Stimulated activated CD8-positive, alpha-beta memory T cell treated with anti-CD3 and anti-CD28 coated beads, Interleukin-7, amount 100 ng/mL, for 1 hour (primary cell): ENCODE measurements at places on chromosomes 7 and 10.

DNA sequence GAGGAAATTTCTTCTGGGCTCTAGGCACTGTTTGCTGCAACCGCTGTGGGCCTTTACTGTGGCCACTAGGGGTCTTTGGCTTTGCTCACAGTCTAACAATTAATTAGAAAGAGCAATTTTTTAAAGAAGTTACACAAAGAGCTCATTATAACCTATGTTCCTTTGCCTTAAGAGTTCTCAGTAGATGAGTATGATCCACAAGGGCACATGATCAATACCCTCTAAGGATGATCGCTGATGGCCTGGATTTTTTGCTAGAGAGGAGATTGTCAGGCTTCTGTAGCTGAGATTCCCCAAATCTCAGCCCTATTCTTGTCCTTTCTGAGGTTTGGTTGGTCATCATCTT is 80.8 kb upstream of the RHOBTB1 start:
- no peak for DNase-seq

DNA sequence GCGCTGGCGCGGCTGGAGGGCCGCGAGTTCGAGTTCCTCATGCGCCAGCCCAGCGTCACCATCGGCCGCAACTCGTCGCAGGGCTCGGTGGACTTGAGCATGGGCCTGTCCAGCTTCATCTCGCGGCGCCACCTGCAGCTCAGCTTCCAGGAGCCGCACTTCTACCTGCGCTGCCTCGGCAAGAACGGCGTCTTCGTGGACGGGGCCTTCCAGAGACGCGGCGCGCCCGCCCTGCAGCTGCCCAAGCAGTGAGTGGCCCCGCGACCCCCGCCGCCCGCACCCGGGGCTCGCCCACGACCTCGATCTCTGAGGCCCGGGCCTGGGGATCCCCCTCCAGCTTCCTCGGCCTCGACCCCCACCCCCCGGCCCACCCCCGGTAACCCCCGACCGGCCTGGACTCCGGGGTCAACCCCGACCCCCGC is 537 bp downstream of the FOXK1 start:
- DNase-seq = no peak

DNA sequence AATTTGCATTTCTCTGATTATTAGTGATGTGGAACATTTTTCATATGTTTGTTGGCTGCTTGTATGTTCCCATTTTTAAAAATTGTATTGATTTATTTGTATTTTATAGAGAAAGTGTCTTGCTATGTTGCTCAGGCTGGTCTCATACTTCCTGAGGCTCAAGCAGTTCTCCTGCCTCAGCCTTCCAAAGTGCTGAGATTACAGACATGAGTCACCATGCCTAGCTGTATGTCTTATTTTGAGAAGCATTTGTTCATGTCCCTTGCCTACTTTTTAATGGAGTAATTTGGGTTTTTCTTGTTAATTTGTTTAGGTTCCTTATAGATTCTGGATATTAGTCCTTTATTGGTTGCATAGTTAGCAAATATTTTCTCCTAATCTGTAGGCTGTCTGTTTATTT is 214.2 kb upstream of the KAT6B start:
- no peak for DNase-seq

- DNase-seq = no peak
These were observed 47.5 kb downstream of the BRAF start for GRCh38 chr7:140877249-140877524.

- DNase-seq = no peak
These were observed 127.1 kb downstream of the CREB5 start for GRCh38 chr7:28539289-28539981.

- DNase-seq = no peak
These were observed 13.8 kb upstream of the C10orf67 start for GRCh38 chr10:23358357-23358756.

DNA sequence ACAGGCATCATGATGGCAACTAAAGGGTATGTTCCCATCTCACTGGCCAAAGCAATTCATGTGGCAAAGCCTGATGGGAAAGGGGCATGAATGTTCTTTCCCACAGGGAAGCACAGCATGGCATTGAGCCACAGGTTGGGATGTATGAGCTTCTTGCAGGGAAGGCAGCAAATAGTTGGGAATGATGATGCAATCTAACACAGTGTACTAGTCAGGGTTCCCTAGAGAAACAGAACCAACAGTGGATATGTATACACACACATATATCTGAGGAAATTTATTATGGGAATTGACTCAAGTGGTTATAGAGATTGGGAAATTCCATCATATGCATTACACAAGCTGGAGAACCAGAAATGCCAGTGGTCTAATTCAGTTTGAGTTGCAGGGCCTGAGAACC is 253.6 kb upstream of the NPVF start:
- DNase-seq = no peak

DNA sequence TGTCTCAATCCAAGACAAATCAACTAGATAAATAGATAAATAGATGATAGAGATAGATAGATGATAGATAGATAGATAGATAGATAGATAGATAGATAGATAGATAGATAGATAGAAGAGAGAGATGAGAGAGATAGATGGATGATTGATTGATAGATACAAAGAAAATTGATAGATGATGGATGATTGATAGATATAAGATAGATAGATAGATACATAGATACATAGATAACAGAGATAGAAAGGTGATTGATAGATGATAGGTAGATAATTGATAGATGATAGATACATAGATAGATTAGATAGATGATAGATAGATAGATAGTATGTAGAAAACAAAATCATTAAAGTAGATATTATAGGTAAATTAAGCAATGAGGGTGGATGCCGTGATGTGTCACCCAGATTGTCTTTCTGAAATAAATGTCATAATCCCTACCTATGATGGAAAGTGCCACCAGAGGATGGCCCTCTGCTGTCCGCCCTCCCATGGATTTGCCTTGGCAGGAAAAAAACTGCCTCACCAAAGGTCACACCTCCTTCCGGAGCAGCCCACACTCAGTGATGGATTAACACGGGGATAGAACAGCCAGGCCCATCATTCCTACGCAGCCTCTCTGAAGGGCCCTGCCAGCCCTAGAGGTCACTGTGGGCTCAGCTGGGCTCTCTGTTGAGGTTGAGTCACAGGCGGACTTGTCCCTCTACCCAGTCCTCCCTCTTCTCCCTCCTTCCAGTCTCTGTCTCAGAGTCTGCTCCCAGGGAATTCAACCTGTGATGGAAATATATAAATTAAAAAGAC is 50.8 kb downstream of the KCNH2 start:
- DNase-seq = no peak

DNA sequence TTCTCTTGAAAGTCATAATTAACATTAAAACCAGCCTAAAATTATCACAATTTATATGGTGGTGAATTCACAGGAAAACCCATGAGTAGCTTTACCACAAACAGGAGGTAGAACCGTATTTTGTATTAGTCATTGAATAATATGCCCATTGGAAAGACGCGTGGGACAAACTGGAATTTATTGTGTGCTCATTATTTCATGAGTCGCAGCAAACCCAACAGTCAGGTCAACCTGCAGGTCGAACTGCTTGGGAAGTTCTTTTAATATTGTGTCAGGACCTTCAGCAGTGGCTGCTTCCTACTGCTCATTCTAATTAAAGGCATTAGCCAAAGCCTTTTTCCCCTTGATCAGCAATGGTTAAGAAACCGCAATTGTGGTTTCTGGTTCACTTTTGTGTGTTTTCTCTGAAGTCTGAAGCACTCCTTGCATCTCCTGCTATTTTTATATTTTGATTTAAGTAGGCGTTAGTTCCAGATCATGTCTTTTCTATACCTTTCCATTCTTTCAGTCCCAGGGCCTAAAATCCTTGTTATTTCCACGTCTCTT is 100.1 kb downstream of the RAB11FIP2 start:
- DNase-seq = no peak

- DNase-seq = no peak
These were observed 66.1 kb downstream of the MCMBP start for GRCh38 chr10:119806334-119807130.

DNA sequence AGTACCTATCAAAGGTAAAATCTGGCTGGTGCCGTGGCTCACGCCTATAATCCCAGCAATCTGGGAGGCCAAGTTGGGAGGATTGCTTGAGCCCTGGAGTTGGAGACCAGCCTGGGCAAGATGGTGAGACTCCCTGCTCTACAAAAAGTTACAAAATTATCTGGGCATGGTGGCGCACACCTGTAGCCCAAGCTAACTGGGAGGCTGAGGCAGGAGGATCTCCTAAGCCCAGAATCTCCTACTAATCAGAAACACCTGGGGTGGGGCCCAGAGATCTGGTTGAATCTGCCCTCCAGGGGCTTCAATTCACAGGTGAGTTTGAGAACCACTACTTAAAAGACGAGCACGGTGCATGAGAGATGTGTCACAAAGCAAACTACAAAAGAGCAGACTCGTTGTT is 2.4 kb downstream of the PLA2G12B start:
- no peak for DNase-seq

DNA sequence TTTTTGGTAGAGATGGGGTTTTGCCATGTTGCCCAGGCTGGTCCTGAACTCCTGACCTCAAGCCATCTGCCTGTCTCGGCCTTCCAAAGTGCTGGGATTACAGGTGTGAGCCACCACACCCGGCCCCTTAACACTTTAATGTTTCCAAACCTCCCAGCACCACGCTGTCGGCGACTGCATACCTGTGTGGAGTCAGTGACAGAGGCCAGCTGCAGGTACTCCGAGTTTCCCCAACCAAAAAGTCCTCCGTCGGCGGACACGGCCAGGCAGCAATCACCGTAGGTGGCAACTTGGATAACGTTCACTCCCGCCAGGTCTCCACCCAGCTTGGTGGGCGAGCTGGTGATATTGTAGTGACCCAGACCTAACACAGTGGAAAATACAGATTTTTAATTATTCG is 15.2 kb downstream of the RCC1L start:
- DNase-seq = no peak

GRCh38 chr10:14510346-14510745 is 179.6 kb upstream of the FRMD4A start:
- no peak for DNase-seq

DNA sequence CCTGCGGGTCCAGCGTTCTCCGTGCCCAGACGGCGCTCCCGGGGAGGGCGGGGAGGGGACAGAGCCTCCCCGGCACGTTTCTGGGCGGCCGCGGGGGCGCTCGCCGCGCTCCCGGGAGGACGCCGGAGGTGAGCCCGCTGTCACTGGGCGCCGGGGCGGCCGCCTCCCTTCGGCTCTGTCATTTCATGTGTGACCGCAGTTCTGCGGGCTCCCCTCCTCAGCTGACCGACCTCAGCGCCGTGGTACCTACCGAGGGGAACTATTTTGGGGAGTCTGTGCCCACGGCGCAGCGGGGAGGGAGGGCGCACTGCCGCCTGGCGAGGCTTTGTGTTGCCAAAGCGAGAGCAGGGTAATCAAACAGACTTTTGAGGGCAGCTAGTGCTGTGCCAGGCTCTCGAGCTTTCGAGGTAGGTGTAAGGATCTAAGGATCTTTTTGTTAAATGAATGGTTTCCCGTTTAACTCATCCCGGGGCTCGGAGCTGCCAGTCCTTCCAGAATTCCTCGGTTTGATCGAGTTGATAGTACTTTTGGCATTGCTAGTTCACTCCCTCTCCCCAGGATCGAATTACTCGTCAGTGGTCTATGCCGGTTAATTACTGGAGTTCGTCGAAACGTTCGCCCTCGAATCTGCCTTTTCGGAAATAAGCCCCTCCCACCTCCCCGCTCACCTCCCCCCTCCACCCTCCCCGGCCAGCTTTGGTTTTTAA is 1.9 kb downstream of the ARID5B start:
- DNase-seq = peak; percentile 37

GRCh38 chr7:47670729-47671128 is 88.8 kb upstream of the TNS3 start:
- no peak for DNase-seq

DNA sequence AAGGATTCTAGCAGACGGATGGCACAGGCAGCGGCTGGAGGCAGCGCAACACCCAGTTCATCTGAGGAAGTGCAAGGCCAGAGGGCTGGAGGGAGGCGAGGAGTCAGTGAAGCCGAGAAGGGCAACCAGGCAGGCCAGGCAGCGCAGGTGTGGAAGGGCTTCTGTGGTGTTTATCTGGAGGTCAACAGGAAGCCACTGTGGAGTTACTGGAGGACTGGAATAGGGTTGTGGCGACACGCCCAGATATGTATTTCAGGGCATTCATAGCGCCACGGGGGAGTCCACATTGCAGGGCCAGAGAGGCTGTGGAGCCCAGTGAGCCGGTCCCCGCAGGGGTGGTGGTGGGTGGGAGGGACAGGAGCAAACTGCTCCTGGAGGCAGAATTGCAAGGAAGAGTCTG is 150.6 kb downstream of the CDH23 start:
- no peak for DNase-seq

DNA sequence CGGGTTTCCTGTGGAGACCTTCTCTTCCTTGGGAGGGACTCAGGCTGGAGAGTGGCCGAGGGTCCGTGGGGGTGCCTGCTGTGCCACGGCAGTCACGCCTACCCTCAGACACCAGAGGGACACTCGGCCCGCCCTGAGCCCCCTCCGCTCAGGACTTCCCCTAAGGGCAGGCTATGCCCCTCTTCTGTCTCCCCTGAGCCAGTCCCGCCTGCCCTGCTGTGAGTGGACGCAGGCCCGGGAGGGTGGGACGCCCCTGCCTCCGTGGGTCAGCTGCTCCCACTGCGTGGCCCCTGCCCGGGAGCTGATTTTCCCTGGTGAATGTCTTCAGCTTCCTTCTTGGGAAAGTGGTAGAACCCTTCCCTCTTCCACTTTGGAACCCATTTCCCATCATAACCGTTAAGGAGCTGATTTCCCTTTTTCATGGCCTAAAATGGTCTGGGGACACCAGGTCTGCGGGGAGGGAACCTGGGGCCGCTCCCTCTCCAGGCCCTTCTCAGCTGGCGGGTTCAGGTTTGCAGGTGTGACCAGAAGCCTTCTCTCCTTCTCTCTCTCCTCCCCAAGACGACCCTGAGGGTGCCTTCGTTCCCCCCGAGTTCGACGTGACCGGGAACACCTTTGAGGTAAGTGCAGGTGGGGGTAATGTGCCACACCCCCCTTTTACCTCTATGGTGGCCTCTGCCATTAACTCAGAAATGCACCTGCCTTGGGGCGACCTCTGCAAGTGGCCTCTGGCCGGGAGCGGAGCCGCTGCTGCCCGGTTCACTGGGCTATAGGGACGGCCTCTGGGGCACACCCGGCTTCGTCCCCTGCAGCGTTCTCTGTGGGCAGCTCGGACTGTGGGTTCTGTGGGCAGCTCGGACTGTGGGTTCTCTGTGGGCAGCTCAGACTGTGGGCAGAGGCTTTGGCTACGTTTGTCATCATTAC is 7.9 kb downstream of the KNDC1 start:
- DNase-seq = no peak

- no peak for DNase-seq
These were observed 86.8 kb downstream of the CPEB3 start for GRCh38 chr10:92203919-92204623.

DNA sequence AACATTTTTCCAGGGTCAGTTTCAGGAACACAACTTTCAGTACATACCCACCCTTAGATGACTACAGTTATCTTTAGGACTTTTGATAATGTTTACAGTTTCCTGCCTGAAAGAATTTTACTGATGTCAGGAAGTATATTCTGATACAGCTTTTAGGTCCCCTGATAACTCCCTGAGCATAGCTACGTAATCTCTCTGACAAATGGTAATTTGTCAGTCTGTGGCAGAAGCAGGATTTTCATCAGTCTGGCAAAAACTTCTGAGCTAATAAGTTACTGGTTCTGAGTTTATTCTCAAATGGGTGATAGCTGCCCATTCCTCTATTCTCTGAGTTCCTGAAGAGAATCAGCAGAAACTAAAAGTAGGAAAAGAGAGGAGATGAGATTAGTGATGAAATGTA is 270.1 kb upstream of the MTPN start:
- no peak for DNase-seq

- DNase-seq = no peak
These were observed 260.7 kb downstream of the BMPER start for GRCh38 chr7:34165927-34166550.

- DNase-seq = no peak
These were observed 178.2 kb downstream of the SLC25A13 start for GRCh38 chr7:96143495-96144259.
